ENCODE measurements at places on chromosomes 2 and 18.

- peak; percentile 14 for DNase-seq
These were observed 75.1 kb upstream of the MAP4K4 start for GRCh38 chr2:101622210-101623030.

GRCh38 chr2:98039085-98039756 lies 43.5 kb upstream of the TMEM131 start:
- no peak for DNase-seq

DNA sequence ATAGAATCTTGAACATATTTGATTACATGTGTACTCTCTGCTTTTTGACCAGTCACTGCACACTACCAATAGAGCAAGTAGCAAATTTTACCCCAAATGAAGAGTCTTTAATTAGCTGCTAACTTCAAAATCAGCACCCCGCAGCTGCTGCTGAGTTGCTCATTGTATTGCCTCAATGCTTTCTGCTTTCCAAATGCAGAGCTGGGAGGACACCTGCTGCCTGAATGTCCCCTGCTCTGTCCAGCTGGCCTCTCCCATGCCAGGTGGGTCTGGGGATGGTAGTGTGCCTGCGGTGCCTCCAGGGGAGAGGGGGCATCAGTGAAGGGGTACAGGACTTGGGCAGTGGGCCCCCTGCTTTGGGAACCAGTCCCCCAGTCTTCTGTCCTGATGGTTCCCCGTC lies 184.8 kb downstream of the PRKCE start:
- DNase-seq = no peak

DNA sequence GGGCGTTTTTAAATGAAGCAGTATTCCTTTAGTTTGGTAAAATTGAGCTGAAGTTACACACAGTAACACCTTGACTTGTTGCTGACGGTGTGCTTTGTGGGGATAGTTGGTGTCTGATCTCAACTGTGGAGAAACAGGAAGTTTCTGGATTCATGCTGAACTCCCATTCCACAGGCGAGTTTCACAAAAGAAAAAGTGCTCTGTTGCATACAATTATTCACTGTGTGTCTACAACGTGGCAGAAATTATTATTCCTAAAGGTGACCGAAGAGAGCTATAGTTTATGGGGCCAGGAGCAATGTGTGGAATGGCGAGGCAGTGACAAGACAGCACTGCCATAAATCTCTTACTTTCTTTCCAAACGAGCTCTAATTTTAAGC lies 463 bp upstream of the CABYR start:
- DNase-seq = no peak

GRCh38 chr18:48542513-48543181 lies 3.8 kb downstream of the CTIF start:
- DNase-seq = no peak

DNA sequence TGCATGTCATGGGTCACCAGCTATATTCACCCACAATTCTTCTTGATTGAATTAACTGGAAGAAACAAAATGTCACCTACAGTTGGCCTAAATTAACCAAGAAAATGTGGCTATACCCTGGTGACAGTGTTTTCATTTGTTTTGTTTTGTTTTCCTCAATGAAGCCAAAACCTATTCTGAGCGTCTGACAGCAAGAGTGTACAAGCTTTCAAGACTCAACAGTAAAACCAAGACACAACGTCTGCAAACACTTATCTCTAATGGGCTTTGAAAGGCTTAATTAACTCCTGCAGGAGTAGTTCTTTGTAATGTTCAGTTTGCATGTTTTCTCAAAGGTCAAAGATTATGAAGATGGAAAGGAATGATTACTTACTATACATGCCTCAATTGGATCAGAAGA lies 827.6 kb upstream of the KLHL29 start:
- no peak for DNase-seq

- DNase-seq = no peak
These were observed 840.9 kb downstream of the GALR1 start for GRCh38 chr18:78090584-78090983.

- DNase-seq = no peak
These were observed 90.5 kb upstream of the FN1 start for GRCh38 chr2:215526341-215526740.

- no peak for DNase-seq
These were observed 44.5 kb downstream of the TXNL1 start for GRCh38 chr18:56593906-56594305.

- no peak for DNase-seq
These were observed 355.4 kb downstream of the KIAA1328 start for GRCh38 chr18:37184209-37184868.

DNA sequence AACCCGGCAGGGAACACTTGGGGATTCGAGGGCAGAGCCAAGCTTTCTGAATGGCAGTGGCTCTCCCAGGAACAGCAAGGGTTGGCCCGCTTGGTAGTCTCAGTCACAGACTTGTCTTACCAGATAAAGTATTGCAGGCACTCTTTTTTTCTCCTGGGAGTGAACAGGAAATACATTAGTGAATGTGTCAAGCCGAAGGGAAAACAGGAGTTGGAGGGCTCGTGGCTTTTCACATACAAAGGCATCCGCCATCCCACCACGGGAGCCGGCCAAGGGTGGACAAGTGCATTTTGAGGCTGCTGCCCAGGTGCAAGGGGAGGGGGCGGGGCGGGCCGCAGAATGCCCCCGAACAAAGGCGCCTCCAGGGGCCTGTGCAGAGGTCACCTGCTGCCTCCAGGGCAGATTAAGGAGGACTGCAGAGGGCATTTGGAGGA lies 163.3 kb upstream of the SIX3 start:
- no peak for DNase-seq

GRCh38 chr2:134080386-134081089 lies 173.3 kb upstream of the MGAT5 start:
- no peak for DNase-seq

- DNase-seq = peak; percentile 7
These were observed 637 bp upstream of the SFT2D3 start for GRCh38 chr2:127700527-127701192.

Data from hematopoietic multipotent progenitor cell (in vitro differentiated cells).